Renal cortical epithelial cell (primary cell): ENCODE measurements at places on chromosomes 4 and X.

DNA sequence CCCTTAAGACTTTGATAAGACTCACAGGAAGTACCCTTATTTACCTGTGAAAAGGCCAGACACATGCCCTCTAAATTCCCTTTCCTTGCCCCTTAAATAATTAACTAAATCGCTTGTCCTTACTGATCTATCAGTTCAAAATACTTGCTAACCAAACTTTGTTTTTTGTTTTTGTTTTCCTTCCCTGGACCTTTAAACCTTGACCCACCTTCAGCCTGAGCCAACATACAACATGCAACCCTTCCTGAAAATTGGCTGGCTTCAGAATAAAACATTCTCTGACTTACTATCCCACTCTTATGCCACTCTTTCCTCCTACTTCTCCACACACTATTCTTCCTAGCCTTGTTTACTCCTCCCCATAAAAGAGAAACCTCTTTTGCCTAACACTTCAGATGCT, 448.1 kb upstream of the TRAM1L1 start:
- no peak for DNase-seq

DNA sequence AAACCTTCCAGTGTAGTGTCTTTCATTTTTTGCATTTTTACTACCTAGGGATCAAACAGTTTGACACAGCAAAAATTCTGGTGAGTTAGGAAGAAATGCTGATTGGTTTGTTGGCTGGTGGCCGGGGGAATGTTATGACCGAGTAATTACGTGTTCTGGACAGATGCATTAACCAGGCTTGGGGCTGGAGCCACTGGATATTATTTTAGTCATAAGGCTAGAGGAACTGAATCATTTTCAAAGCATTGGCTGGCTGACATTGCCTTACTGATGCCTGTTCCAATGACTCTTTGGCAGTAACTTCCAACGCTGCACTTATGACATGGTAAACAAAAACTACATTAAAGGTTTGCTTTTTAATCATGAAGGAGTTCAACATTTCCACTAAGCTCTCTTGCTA, 84.6 kb downstream of the FBXO8 start:
- DNase-seq, result no peak

DNA sequence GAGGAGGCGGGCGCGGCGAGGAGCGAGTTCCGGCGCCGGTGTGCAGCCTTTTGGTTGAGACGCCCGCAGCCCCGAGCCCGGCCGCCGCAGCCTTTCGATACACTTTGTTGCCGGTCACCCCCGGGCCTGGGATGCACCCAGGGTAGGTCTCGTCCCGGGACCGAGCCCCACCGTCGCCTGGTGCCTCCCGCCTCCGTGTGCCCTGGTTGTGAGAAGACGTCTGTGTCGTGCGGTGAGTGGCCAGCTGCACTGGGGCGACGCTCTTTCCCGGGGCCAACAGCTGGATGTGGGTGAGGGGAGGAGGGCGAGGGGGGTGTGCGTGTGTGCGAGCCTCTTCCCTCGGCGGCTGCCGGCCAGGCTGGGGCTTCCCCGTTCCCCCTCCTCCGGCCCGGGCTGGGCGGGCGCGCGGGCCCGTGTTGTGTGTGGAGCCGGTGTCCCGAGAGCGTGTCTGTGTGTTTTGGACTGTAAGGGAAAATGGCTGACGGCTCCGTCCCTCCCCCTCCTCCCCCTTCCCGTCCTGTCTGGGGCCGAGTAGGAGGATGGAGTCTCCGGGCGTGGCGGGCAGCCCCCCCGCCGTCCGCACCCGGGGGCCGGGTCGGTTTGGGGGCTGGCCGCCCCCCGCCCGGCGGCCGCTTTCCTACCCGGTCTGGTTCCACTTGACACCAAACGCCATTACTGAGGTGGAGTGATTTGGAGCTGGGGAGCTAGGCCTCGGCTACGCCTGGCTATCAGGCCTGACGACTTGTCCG, 807 bp downstream of the USP9X start:
- no peak for DNase-seq

GRCh38 chrX:3609810-3610209, 103.6 kb downstream of the PRKX start:
- peak; percentile 15 for DNase-seq

GRCh38 chrX:149296092-149296491, 209.0 kb downstream of the IDS start:
- DNase-seq, result no peak

DNA sequence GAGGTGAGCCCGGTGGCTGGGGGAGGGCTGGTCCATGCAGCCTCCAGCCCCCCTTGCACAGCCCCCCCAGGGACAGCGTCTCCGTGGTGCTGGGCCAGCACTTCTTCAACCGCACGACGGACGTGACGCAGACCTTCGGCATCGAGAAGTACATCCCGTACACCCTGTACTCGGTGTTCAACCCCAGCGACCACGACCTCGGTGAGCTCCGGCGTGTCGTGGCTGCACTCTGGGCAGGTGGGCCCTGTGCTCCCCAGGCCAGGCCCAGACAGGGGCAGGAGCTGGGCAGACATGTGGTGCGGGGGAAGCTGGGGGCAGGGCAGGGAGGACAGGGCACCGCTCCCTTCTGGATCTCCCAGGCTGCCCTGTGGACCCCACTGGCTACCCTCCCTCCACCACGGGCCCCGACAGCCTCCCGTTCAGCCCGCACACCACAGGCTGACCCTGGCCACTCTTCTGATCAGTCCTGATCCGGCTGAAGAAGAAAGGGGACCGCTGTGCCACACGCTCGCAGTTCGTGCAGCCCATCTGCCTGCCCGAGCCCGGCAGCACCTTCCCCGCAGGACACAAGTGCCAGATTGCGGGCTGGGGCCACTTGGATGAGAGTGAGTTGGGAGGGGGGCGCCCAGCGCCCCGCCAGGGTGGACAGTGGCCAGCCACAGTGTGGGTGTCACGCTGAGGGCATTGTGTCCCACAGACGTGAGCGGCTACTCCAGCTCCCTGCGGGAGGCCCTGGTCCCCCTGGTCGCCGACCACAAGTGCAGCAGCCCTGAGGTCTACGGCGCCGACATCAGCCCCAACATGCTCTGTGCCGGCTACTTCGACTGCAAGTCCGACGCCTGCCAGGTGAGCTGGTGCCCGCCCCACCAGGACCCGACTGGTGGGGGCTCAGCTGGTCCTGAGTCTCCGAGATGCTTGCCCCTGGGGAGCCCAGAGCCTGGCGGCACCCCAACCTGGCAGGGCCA, 5.9 kb downstream of the HGFAC start:
- DNase-seq, result no peak

GRCh38 chr4:165009493-165010227, 22.1 kb upstream of the TRIM60 start:
- no peak for DNase-seq

GRCh38 chr4:130738233-130738632, 1642.3 kb downstream of the C4orf33 start:
- DNase-seq, result no peak

GRCh38 chrX:15631637-15632036, 30.9 kb upstream of the ACE2 start:
- no peak for DNase-seq

DNA sequence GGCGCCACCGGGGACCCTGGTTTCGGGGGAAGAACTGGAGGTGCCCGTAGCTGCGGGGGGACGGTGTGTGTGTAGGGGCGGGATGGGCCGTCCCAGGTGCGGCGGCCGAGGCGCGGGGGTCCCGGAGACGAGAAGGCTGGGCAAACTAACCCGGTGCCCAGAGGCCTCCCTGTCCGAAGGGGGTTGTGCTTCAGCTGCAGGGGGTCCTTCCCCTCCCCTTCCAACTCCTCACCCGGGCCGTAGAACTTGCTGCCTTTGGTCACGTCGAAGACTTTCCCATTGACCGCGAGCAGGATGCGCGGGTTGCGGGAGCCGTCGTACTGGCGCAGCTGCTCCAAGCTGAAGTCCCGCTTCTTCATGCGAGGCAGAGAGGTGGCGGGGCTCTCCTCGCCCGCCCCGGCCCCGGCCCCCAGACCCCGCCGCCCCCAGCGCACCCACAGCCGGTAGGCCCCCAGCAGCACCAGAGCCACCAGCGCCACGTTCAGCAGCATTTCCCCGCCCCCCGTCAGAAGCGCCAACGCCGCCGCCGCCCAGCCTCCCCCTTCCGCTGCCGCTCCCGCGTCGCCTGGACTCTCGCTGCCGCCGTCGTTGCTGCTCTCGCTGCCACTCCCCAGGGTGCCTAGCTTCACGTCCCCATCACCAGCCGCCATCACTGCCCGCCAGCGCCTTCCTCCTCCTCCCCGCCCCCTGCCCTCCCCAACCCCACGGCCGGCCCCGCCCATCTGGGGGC, at the start of gene PGRMC2:
Gene PGRMC2 (minus strand): TSS at position 673 of the 730 bp plus-strand sequence. CDS start 23 bp downstream, at position 650.
- no peak for DNase-seq

DNA sequence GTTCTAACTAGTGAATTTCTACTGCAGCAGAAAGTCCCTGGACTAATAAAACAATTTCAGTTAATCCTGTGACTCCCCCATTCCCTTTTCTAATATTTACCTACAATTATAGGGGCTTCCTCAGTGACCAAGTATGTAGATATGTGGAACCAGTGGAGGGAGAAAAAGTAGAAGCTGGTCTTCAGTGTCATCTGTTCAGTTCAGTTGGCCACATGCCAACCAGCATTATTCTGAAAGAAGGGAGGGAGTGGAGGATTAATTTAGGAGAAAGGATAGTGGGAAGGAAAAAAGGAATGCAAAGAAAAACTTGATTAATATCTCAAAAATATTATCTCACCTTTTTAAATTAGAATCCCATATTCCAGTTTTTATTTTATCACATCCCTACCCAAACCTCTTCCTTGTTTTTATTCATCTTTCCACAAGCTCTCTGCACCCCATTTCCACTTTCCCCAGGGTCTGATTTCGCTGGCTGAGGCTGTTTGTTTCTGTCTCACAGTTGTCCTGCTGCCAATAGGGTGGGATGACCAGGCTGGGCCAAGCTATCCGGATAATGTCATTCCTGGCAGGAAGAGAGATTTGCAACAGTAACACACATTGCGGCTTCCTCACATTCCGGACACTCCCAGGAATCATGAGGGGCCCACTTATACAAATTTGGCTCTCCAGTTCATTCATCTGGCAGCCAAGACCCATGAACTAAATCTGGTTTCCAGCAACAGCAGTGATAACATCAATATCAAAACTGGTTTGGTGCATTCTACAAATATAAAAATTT, 24.6 kb upstream of the ANTXR2 start:
- DNase-seq, result no peak

GRCh38 chr4:70637239-70637913, 8.8 kb downstream of the ENAM start:
- DNase-seq, result peak; percentile 87

- DNase-seq, result peak; percentile 88
Measured at GRCh38 chr4:183200453-183200852, 101.4 kb downstream of the WWC2 start.

GRCh38 chr4:13980317-13981310, 353.1 kb upstream of the BOD1L1 start:
- peak; percentile 97 for DNase-seq

GRCh38 chr4:143407888-143408287, 71.2 kb downstream of the GAB1 start:
- no peak for DNase-seq

- DNase-seq, result peak; percentile 48
Measured at GRCh38 chr4:142021761-142022160, 385.4 kb downstream of the IL15 start.

- DNase-seq, result no peak
Measured at GRCh38 chrX:6279277-6279909, 50.7 kb upstream of the NLGN4X start.

- DNase-seq, result no peak
Measured at GRCh38 chr4:169849456-169849855, 91.7 kb upstream of the HPF1 start.

DNA sequence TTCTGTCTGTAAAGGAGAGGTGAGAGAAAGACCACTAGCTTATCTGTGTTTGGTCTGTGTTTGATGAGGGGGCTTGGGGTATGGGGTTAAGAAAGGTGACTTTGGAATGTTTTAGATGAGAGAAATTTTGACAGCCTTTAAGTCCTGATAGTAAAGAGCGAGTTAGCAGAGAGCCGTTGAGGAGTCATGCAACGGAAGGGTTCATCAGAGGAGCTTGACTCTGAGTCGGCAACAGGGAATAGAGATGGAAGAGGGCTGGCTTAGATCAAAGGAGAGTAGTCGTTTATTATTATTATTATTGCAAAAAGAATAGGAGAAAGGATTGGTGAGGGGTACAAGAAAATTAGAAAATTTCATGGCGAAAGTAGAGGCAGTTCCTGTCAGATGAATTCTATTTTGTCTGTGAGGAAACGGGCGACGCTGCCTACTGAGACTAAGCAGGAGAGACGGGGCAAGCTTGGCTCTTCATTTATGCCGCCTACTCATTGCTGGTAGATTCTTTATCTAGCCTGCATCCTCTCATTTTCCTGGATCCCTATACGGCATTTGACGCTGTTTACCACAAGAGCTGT, 473 bp upstream of the VAMP7 start:
- no peak for DNase-seq

- DNase-seq, result peak; percentile 49
Measured at GRCh38 chr4:165723051-165723795, 149.8 kb upstream of the TLL1 start.

- DNase-seq, result no peak
Measured at GRCh38 chr4:3115637-3116270, 41.3 kb downstream of the HTT start.

- DNase-seq, result peak; percentile 52
Measured at GRCh38 chr4:148565801-148566200, 123.6 kb upstream of the NR3C2 start.

DNA sequence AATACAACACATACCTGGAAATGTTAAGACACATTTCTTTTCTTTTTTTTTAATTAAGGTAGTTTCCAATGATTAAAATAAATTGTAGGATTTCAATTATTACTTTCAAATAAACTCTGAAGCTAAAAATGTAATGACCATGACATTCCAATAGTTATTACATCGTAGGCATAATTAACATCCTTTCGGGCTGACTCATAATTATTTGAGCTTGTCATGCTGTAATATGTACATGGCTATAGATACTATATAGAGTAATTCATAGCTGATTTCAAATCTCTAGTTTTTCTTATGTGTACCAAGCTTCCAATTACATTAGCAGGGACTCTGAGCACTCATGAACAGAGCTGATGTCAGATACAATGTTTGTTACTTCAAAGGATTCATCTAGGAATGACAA, 125.7 kb upstream of the GABRG1 start:
- no peak for DNase-seq

DNA sequence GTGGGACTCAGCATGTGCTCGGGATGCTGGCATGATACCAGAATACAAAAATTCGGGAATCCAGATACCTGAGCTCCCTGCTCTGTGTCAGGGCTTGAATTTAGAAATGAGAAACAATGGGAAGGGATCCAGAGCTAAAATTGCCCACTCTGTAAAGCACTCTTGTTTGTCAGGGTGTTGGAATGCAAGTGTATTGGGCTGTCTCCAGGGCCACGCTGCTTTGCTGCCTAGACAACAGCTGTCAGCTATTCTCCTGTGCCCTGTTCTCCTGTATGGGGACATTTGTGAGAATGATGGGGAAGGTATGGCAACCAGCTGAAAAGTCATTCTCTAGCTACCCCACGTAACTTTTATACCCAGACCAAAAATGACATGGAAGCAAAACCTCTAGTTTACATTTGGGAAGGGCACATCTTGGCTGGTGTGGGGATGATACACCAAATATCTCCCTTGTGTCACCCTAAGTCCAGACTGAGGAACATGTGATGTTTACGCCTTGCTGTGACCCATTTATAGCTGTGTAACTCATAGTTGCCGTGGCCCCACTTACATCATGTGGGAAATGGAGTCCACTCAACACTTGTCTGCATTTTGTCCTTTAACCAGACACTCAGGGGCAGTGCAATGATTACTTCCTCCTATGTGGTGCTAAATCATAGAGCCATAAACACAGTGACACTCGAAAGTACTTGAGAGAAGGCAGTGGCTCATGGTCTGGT, 46.6 kb downstream of the SMPX start:
- DNase-seq, result no peak
